ENCODE measurements at places on chromosomes 7 and 10.

- DNase-seq: no peak
Observed at GRCh38 chr10:7477538-7478334, 66.9 kb upstream of the SFMBT2 start.

- DNase-seq: no peak
Observed at GRCh38 chr7:137625197-137625596, 221.6 kb downstream of the DGKI start.

- DNase-seq: no peak
Observed at GRCh38 chr10:69959911-69960310, 92.7 kb upstream of the MACROH2A2 start.

GRCh38 chr10:108427146-108427545 is 1262.6 kb upstream of the SORCS1 start:
- no peak for DNase-seq
